ENCODE measurements at places on chromosomes 5 and 9. TPM values are rescaled to one million over a fixed set of nuclear protein-coding genes. Genes with fewer than 3 reads are reported as not detected.
A peak's percentile ranks its signal among the peaks of the same experiment; 100 is the strongest.

Gene IL5
- not detected for total RNA-seq

Gene GLT6D1
- not detected for total RNA-seq

Gene REEP2
- not detected for total RNA-seq

Gene MEF2C
- 15.6 TPM for total RNA-seq

Gene CDKN2B
- total RNA-seq: 4.3 TPM

Gene FEM1C
- total RNA-seq: 20.0 TPM

Gene CENPH
- total RNA-seq: 1.8 TPM

DNA sequence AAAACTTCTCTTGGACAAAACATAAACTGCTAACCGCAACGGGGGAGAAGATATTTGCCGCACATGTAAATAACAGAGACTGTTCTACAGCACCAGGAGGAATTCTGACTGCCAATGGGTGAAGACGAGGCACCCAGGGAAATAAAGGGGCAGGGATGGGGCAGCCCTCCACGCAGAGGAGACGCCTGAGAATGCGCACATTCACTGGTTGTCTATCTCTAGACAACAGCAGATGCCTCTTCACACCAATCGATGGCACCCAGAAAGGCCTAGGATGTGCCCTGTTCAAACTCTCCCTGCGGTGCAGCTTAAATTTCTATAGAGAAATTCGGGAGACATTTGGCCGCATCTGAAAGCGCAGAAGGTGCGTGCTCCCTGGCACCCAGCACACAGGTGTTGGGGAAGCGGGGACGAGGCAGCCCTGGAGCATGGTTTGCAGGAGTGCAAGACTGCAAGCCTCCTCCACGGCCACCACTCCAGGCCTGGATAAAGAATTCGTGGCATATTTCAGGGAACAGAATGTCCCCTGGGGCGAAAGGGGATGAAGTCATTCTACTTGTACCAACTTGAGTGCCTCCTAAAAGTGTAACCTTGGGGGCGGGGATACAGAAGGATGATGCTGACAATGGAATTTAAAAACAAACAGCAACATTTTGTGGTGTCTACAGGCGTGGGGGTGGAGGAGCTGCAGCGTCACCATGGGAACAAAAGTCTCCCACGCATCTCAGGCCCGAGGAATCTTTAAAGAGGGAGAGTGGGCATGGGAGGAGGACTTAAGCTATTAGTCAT, 6.3 kb upstream of the IRX2 start:
- no peak overlapping the region for H3K27ac ChIP-seq
- H3K4me1 ChIP-seq: peaks cover 45% of the 10 kb centered on the region
- no peak for DNase-seq

DNA sequence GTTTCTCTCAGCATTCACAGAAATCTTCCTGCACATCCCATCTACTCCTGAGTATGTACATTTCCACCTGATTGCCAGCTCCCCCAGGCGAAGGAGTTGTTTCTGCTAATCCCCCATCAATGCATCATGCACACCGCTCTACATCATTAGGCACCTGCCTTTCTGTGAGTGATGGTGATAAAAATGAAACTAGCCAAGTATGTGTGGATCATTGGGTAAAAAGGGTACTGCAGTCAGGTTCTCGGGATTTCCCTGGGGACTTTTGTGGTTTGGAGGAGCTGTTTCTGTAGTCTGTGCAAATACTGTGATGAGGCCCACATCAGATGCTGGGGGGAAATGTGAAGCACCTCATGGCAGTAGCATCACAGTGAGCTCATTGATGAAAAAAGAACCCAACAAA, 30.4 kb downstream of the CAMK4 start:
- no peaks in the 10 kb centered on the region for H3K36me3 ChIP-seq
- no peak overlapping the region for H3K4me3 ChIP-seq
- H3K4me1 ChIP-seq: no peaks in the 10 kb centered on the region
- no peak overlapping the region for H3K27ac ChIP-seq

DNA sequence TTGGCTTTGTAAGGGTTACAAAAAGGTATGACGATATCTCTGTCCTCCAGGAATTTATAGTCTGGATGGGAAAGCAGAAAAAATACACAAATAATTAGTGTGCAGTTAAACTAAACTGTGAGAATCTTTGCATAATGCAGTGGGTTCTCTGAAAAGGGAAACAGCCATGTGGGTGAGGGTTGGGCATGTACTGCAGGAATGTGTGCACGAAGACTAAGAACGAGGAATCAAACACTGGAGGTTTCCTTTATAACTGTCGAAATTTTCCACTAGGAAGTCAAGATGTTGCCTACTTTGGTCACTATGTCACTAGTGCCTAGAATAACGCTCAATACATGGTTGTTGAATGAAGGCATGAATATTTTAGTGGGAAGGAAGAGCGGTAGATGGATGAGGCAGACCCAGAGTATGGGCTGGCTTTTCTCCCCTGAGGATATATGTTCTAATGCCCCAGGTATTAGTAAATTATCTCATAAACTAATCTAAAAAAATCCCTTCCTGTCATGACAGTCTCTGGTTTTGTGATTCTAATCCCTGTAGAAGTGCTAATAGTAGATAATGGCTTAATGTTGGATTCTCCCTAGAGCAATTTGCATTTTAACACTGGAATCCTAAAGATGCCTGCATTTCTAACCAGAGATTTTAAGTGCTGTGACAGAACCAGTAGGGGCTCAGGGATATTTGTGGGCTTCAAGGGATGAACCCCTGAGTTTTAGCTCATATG, 227.3 kb downstream of the NMUR2 start:
- DNase-seq: no peak
- H3K36me3 ChIP-seq: no peaks in the 10 kb centered on the region
- H3K4me3 ChIP-seq: no peak overlapping the region
- no peak overlapping the region for H3K27ac ChIP-seq

GRCh38 chr9:97504381-97505216, 3.1 kb downstream of the TMOD1 start:
- DNase-seq: no peak
- H3K27me3 ChIP-seq: no peaks in the 10 kb centered on the region
- no peaks in the 10 kb centered on the region for H3K36me3 ChIP-seq
- peaks cover 58% of the 10 kb centered on the region for H3K4me1 ChIP-seq
- no peak overlapping the region for H3K4me3 ChIP-seq

- H3K36me3 ChIP-seq: no peaks in the 10 kb centered on the region
- no peaks in the 10 kb centered on the region for H3K4me1 ChIP-seq
- no peak overlapping the region for H3K27ac ChIP-seq
- DNase-seq: no peak
- no peaks in the 10 kb centered on the region for H3K27me3 ChIP-seq
- H3K4me3 ChIP-seq: no peak overlapping the region
Observed at GRCh38 chr5:159220206-159220605, 10.9 kb upstream of the RNF145 start.

- H3K27me3 ChIP-seq: no peaks in the 10 kb centered on the region
- no peak overlapping the region for H3K27ac ChIP-seq
- H3K36me3 ChIP-seq: no peaks in the 10 kb centered on the region
- no peaks in the 10 kb centered on the region for H3K4me1 ChIP-seq
- no peak for DNase-seq
- no peak overlapping the region for H3K4me3 ChIP-seq
Observed at GRCh38 chr9:113139225-113139829, 11.5 kb upstream of the SLC31A2 start.

- no peaks in the 10 kb centered on the region for H3K27me3 ChIP-seq
- no peak overlapping the region for H3K4me3 ChIP-seq
- H3K4me1 ChIP-seq: no peaks in the 10 kb centered on the region
- no peak for DNase-seq
- H3K27ac ChIP-seq: no peak overlapping the region
- H3K36me3 ChIP-seq: no peaks in the 10 kb centered on the region
Observed at GRCh38 chr9:104027295-104027694, 66.8 kb upstream of the SMC2 start.

GRCh38 chr5:59342181-59342580, 551.3 kb downstream of the PDE4D start:
- no peak overlapping the region for H3K4me3 ChIP-seq
- no peaks in the 10 kb centered on the region for H3K27me3 ChIP-seq
- no peak overlapping the region for H3K27ac ChIP-seq

- H3K36me3 ChIP-seq: no peaks in the 10 kb centered on the region
- H3K27ac ChIP-seq: no peak overlapping the region
- no peak for DNase-seq
- H3K27me3 ChIP-seq: no peaks in the 10 kb centered on the region
Observed at GRCh38 chr9:79131824-79132377, 439.9 kb upstream of the TLE4 start.

DNA sequence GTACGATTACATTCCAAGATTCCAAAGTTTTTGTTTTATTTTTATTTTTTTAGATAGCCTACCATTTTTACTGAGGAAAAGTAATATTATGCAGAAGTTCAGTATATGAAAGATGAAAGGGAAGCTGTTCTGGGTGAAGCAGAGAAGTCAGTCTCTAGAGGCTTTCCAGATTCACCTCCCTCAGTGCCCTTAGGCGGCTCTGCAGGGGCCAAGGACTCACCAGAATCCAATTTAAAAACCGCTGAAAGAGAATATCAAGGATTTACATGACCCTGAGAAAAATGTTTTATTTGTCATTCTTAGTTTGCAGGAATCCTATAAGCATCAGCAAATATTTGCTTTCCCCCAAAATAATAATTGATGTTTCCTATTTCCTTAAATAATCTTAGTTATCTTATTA, 1084.6 kb upstream of the ARRDC3 start:
- H3K27me3 ChIP-seq: no peaks in the 10 kb centered on the region
- no peaks in the 10 kb centered on the region for H3K36me3 ChIP-seq
- no peak overlapping the region for H3K4me3 ChIP-seq
- no peaks in the 10 kb centered on the region for H3K4me1 ChIP-seq

GRCh38 chr5:57383093-57383861, 99.3 kb downstream of the ACTBL2 start:
- peaks cover 4% of the 10 kb centered on the region for H3K4me1 ChIP-seq
- DNase-seq: peak; percentile 42
- H3K27me3 ChIP-seq: no peaks in the 10 kb centered on the region
- no peaks in the 10 kb centered on the region for H3K36me3 ChIP-seq
- H3K27ac ChIP-seq: no peak overlapping the region
- H3K4me3 ChIP-seq: no peak overlapping the region

- H3K36me3 ChIP-seq: no peaks in the 10 kb centered on the region
- no peak overlapping the region for H3K27ac ChIP-seq
- DNase-seq: no peak
- H3K27me3 ChIP-seq: no peaks in the 10 kb centered on the region
Observed at GRCh38 chr9:112326194-112326593, 7.2 kb downstream of the PTBP3 start.

DNA sequence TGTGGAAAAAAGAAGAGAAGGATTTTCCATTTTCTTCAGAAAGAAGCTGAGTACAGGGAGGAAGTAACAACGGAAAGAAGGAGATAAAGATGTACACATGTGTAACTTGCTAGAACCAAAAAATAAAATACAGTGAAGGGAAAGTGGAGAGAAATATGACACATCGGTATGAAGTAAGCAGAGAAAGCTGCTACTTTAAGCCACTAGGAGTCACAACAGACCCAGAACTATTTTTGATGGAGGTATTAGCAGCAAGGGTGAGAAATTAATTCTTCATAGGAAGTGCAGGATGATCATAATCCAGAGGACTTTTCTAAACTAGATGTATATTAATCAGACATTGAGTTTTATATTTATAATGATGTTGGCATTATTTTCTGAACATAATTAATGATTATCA, 88.5 kb downstream of the FAM174A start:
- no peaks in the 10 kb centered on the region for H3K36me3 ChIP-seq
- H3K27me3 ChIP-seq: no peaks in the 10 kb centered on the region
- no peak overlapping the region for H3K27ac ChIP-seq
- no peaks in the 10 kb centered on the region for H3K4me1 ChIP-seq
- DNase-seq: no peak

GRCh38 chr5:149799119-149799623, 69.1 kb downstream of the PPARGC1B start:
- H3K27me3 ChIP-seq: no peaks in the 10 kb centered on the region
- no peak overlapping the region for H3K4me3 ChIP-seq
- no peaks in the 10 kb centered on the region for H3K36me3 ChIP-seq
- H3K4me1 ChIP-seq: peaks cover 7% of the 10 kb centered on the region
- peak overlapping the region; percentile 56 for H3K27ac ChIP-seq
- peak; percentile 58 for DNase-seq

GRCh38 chr5:10133830-10134229, 115.9 kb downstream of the ATPSCKMT start:
- no peaks in the 10 kb centered on the region for H3K36me3 ChIP-seq
- no peaks in the 10 kb centered on the region for H3K27me3 ChIP-seq
- DNase-seq: no peak
- H3K27ac ChIP-seq: no peak overlapping the region
- no peak overlapping the region for H3K4me3 ChIP-seq

Data from stomach (tissue), 19 donors.